A172 (cell line): ENCODE measurements at places on chromosomes 2 and 18. TPM values are rescaled to one million over a fixed set of nuclear protein-coding genes. Genes with fewer than 3 reads are reported as not detected.

CGREF1 gene
- 0.17 and 0.40 TPM in 2 replicates for total RNA-seq

ALS2 gene
- 30.6 and 39.2 TPM in 2 replicates for total RNA-seq

GCG gene
- total RNA-seq = not detected in 2 replicates

UGT1A3 gene
- not detected in 2 replicates for total RNA-seq

RMND5A gene
- 42.2 and 42.4 TPM in 2 replicates for total RNA-seq

MYCN gene
- total RNA-seq = not detected in 2 replicates
